Activated CD8-positive, alpha-beta T cell treated with anti-CD3 and anti-CD28 coated beads for 36 hours (primary cell): ENCODE measurements at places on chromosomes 1 and 21. TPM values are rescaled to one million over a fixed set of nuclear protein-coding genes. Genes with fewer than 3 reads are reported as not detected.

- H3K4me3 ChIP-seq: no peak overlapping the region
- no peak overlapping the region for H3K27ac ChIP-seq
- no peak for DNase-seq
- no peaks in the 10 kb centered on the region for H3K36me3 ChIP-seq
Measured at GRCh38 chr1:158043232-158043631, 49.8 kb downstream of the KIRREL1 start.

The KCNE1 gene
- total RNA-seq: not detected

The SPRR3 gene
- total RNA-seq: not detected

- DNase-seq: peak; percentile 50
- peaks cover 44% of the 10 kb centered on the region for H3K27me3 ChIP-seq
- no peaks in the 10 kb centered on the region for H3K36me3 ChIP-seq
- H3K27ac ChIP-seq: no peak overlapping the region
- H3K4me1 ChIP-seq: no peaks in the 10 kb centered on the region
Measured at GRCh38 chr21:37642493-37642892, 273.8 kb downstream of the KCNJ6 start.

- H3K27me3 ChIP-seq: peaks cover 8% of the 10 kb centered on the region
- H3K27ac ChIP-seq: peak within 1 kb of the TSS; percentile 67
- H3K4me3 ChIP-seq: peak within 1 kb of the TSS; percentile 85
- H3K4me1 ChIP-seq: peaks cover 42% of the 10 kb centered on the region
- H3K36me3 ChIP-seq: no peaks in the 10 kb centered on the region
Measured at GRCh38 chr1:61082311-61083012, at the start of gene NFIA. TSS of gene NFIA (plus strand) at chr1:61082561.

The IFT25 gene
- total RNA-seq: 63.5 TPM

GRCh38 chr1:109112056-109112651 lies 1.8 kb upstream of the ELAPOR1 start:
- H3K4me3 ChIP-seq: no peak overlapping the region
- no peak for DNase-seq
- no peak overlapping the region for H3K27ac ChIP-seq
- H3K36me3 ChIP-seq: no peaks in the 10 kb centered on the region

DNA sequence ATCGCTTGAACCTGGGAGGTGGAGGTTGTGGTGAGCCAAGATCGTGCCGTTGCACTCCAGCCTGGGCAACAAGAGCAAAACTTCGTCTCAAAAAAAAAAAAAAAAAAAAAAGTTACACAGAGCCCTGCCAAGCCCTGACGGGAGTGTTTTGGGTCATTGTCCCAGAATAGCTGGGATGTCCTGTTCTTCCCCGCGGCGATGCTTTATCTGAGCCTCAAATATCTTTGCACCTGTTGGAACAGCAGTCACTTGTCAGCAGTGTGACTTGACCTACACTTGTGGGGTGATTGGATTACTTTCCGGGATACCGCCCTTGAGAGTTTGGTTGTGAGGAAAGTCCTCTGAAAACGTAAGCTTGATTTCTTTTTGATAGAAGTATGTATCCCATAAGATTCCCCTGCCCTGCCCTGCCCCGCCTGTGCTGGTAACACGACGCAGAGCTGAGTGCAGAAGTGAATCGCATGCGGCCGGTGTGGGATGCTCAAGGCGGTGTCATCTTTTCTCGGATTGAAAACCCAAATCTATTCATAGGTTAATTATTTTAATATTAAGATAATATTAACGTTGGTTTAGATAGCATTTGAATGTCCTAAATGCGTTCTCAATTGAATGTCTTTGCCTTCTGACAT lies 50.9 kb downstream of the PCNT start:
- H3K4me1 ChIP-seq: peaks cover 1% of the 10 kb centered on the region
- no peak overlapping the region for H3K27ac ChIP-seq
- DNase-seq: no peak
- H3K27me3 ChIP-seq: no peaks in the 10 kb centered on the region
- peaks cover 23% of the 10 kb centered on the region for H3K36me3 ChIP-seq

The RAB7B gene
- total RNA-seq: not detected

The RPTN gene
- total RNA-seq: not detected

- peak overlapping the region; percentile 52 for H3K4me3 ChIP-seq
- H3K4me1 ChIP-seq: peaks cover 11% of the 10 kb centered on the region
- peak; percentile 3 for DNase-seq
- no peaks in the 10 kb centered on the region for H3K36me3 ChIP-seq
- peaks cover 69% of the 10 kb centered on the region for H3K27me3 ChIP-seq
- no peak overlapping the region for H3K27ac ChIP-seq
Measured at GRCh38 chr1:47508702-47509431, 71.0 kb downstream of the FOXD2 start.

- no peaks in the 10 kb centered on the region for H3K27me3 ChIP-seq
- H3K27ac ChIP-seq: no peak overlapping the region
- no peaks in the 10 kb centered on the region for H3K36me3 ChIP-seq
- no peak overlapping the region for H3K4me3 ChIP-seq
- no peaks in the 10 kb centered on the region for H3K4me1 ChIP-seq
Measured at GRCh38 chr1:99305626-99306025, 41.3 kb downstream of the PLPPR4 start.

DNA sequence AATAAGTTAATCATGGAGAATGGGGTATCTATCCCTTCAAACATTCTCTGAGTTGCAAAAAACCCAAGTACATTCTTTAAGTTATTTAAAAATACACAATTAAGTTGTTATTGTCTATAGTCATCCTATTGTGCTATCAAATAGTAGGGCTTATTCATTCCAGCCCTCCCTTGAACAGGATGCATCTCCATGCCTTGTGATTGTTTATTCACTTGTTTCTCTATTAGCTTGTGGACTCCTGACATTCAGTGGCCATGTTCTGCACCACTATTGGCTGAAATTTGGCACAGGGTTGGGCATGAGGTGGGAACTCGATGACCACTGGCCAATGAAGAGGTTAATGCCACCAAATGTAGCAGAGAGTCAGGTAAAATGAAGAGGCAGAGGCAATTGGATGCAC lies 272.8 kb downstream of the TNR start:
- no peaks in the 10 kb centered on the region for H3K4me1 ChIP-seq
- DNase-seq: no peak
- no peaks in the 10 kb centered on the region for H3K36me3 ChIP-seq
- no peak overlapping the region for H3K27ac ChIP-seq
- H3K4me3 ChIP-seq: no peak overlapping the region

The C1orf105 gene
- total RNA-seq: not detected

- no peaks in the 10 kb centered on the region for H3K4me1 ChIP-seq
- no peak overlapping the region for H3K4me3 ChIP-seq
- H3K27ac ChIP-seq: no peak overlapping the region
Measured at GRCh38 chr1:214958486-214958885, 124.1 kb upstream of the KCNK2 start.

GRCh38 chr1:35398739-35399138 lies 130.2 kb downstream of the ZMYM4 start:
- DNase-seq: no peak
- no peaks in the 10 kb centered on the region for H3K27me3 ChIP-seq
- peaks cover 4% of the 10 kb centered on the region for H3K4me1 ChIP-seq
- no peak overlapping the region for H3K27ac ChIP-seq
- H3K36me3 ChIP-seq: peaks cover 38% of the 10 kb centered on the region
- no peak overlapping the region for H3K4me3 ChIP-seq

The TTC34 gene
- 0.79 TPM for total RNA-seq

GRCh38 chr1:41799723-41800122 lies 119.0 kb downstream of the HIVEP3 start:
- H3K27ac ChIP-seq: no peak overlapping the region
- H3K4me1 ChIP-seq: peaks cover 58% of the 10 kb centered on the region
- DNase-seq: peak; percentile 39
- H3K27me3 ChIP-seq: no peaks in the 10 kb centered on the region

GRCh38 chr1:19738076-19738475 lies 61.6 kb downstream of the TMCO4 start:
- peaks cover 27% of the 10 kb centered on the region for H3K36me3 ChIP-seq
- H3K27me3 ChIP-seq: no peaks in the 10 kb centered on the region
- H3K27ac ChIP-seq: no peak overlapping the region
- no peak overlapping the region for H3K4me3 ChIP-seq

- no peaks in the 10 kb centered on the region for H3K4me1 ChIP-seq
- H3K27me3 ChIP-seq: peaks cover 17% of the 10 kb centered on the region
- no peak overlapping the region for H3K4me3 ChIP-seq
- no peaks in the 10 kb centered on the region for H3K36me3 ChIP-seq
Measured at GRCh38 chr1:184025242-184025675, 12.3 kb downstream of the COLGALT2 start.

DNA sequence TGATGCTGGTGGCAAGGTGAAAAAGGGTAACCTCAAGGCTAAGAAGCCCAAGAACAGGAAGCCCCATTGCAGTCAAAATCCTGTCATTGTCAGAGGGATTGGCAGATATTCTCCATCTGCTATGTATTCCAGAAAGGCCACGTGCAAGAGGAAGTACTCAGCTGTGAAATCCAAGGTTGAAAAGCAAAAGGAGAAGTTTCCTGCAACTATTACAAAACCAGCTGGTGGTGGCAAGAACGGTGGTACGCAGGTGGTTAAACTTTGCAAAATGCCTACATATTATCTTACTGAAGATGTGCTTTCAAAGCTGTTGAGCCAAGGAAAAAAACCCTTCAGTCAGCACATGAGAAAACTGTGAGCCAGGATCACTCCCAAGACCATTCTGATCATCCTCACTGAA lies 13.7 kb upstream of the VPS45 start:
- no peak for DNase-seq
- H3K27ac ChIP-seq: no peak overlapping the region
- no peak overlapping the region for H3K4me3 ChIP-seq
- peaks cover 3% of the 10 kb centered on the region for H3K4me1 ChIP-seq
- peaks cover 5% of the 10 kb centered on the region for H3K27me3 ChIP-seq

The LCE1C gene
- not detected for total RNA-seq

The DNASE2B gene
- not detected for total RNA-seq

The FHL3 gene
- total RNA-seq: 26.6 TPM

The C1orf56 gene
- 1.4 TPM for total RNA-seq

The PHTF1 gene
- 14.4 TPM for total RNA-seq

The FCRL4 gene
- total RNA-seq: not detected

The NDUFV3 gene
- 29.8 TPM for total RNA-seq

The KLHL20 gene
- total RNA-seq: 14.5 TPM

The MYOG gene
- not detected for total RNA-seq

DNA sequence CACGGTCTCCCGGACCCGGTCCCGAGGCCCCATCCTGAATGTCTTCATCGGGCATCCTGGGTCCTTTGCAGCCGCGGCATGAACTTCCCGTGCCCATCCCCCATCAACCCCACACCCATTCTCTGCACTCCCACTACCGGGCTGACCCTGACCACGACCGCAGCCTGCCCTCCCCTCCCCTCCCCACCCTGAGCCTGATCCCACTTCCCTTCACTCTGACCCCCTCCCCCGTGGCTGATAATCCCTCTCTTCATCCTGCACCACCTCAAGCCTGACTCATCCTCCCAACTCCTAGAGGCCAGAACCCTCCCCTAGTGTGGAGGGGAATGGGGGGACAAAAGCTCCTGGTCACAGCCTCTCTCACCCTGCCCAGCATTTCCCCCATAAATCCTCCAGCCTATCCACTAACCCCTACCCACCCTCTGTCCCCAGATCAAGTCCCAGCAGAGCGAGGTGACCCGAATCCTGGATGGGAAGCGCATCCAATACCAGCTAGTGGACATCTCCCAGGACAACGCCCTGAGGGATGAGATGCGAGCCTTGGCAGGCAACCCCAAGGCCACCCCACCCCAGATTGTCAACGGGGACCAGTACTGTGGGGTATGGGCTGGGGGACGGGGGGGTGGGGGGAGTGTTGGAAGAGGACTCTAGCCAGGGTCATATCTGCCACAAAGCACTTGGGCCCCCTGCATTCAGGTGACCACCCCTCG lies 602 bp downstream of the SH3BGRL3 start:
- H3K27me3 ChIP-seq: no peaks in the 10 kb centered on the region
- peaks cover 86% of the 10 kb centered on the region for H3K36me3 ChIP-seq
- H3K27ac ChIP-seq: peak overlapping the region; percentile 99
- peak; percentile 40 for DNase-seq
- peak overlapping the region; percentile 88 for H3K4me3 ChIP-seq

GRCh38 chr1:51524817-51525216 lies 5.8 kb upstream of the EPS15 start:
- no peak overlapping the region for H3K4me3 ChIP-seq
- no peaks in the 10 kb centered on the region for H3K27me3 ChIP-seq
- H3K4me1 ChIP-seq: peaks cover 12% of the 10 kb centered on the region
- no peaks in the 10 kb centered on the region for H3K36me3 ChIP-seq
- no peak for DNase-seq

The CNKSR1 gene
- total RNA-seq: 1.4 TPM

GRCh38 chr1:181219938-181220337 lies 131.4 kb downstream of the IER5 start:
- no peaks in the 10 kb centered on the region for H3K4me1 ChIP-seq
- H3K27me3 ChIP-seq: no peaks in the 10 kb centered on the region
- no peak for DNase-seq

GRCh38 chr21:43365611-43366426 lies 61.1 kb downstream of the SIK1 start:
- H3K27me3 ChIP-seq: no peaks in the 10 kb centered on the region
- H3K4me3 ChIP-seq: no peak overlapping the region
- H3K36me3 ChIP-seq: peaks cover 4% of the 10 kb centered on the region
- H3K27ac ChIP-seq: no peak overlapping the region
- no peak for DNase-seq
- H3K4me1 ChIP-seq: peaks cover 24% of the 10 kb centered on the region

- no peak overlapping the region for H3K4me3 ChIP-seq
- H3K27ac ChIP-seq: no peak overlapping the region
- no peaks in the 10 kb centered on the region for H3K4me1 ChIP-seq
- H3K27me3 ChIP-seq: no peaks in the 10 kb centered on the region
- no peaks in the 10 kb centered on the region for H3K36me3 ChIP-seq
- no peak for DNase-seq
Measured at GRCh38 chr1:115463347-115463746, 125.3 kb upstream of the NGF start.

The C1orf21 gene
- total RNA-seq: 3.8 TPM

DNA sequence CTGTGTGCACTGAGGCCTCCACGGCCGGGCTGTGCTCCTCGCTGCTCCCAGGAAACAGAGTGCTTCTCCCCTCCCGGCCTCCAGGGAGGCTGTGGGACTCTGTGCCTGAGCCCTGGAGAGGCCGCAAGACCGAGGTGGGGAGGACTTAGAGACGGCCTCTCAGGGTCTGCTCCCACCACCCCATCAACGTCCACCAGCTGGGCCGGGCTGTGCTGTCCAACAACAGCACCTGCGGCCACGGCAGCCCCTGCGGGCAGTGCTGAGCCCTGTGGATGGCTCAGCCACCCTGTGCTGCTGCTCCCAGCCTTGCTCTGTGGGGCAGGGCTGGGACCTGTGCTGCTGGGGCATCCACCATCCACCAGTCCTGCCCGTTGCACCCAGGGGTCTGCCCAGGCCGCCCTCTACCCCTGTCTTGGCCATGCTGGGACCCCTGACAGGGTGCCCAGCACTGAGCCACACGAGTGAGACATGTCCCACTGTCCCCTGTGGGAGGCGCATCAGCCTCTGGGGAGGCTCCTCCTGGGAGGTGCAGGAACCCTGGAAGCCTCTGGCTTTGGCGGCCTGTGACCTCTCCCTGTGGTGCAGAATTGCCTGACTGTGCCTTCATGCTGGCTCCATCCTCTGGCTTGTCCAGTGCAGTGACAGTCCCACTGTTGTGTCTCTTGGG lies 31.2 kb upstream of the LRRC3 start:
- no peak overlapping the region for H3K4me3 ChIP-seq
- H3K36me3 ChIP-seq: no peaks in the 10 kb centered on the region
- no peak for DNase-seq
- H3K27ac ChIP-seq: no peak overlapping the region

GRCh38 chr1:26744075-26744959 lies 43.4 kb upstream of the PIGV start:
- peak; percentile 92 for DNase-seq
- peaks cover 83% of the 10 kb centered on the region for H3K4me1 ChIP-seq
- H3K36me3 ChIP-seq: peaks cover 79% of the 10 kb centered on the region
- peak overlapping the region; percentile 86 for H3K27ac ChIP-seq

The SPATA6 gene
- total RNA-seq: 1.4 TPM

- H3K27me3 ChIP-seq: no peaks in the 10 kb centered on the region
- H3K4me1 ChIP-seq: peaks cover 13% of the 10 kb centered on the region
- DNase-seq: no peak
- no peak overlapping the region for H3K27ac ChIP-seq
- no peak overlapping the region for H3K4me3 ChIP-seq
Measured at GRCh38 chr1:228150120-228150460, 360 bp downstream of the GJC2 start.
